ENCODE measurements at places on chromosomes 16 and 17.

GRCh38 chr17:57722704-57723043, 22.4 kb downstream of the CCDC182 start:
- DNase-seq = no peak

DNA sequence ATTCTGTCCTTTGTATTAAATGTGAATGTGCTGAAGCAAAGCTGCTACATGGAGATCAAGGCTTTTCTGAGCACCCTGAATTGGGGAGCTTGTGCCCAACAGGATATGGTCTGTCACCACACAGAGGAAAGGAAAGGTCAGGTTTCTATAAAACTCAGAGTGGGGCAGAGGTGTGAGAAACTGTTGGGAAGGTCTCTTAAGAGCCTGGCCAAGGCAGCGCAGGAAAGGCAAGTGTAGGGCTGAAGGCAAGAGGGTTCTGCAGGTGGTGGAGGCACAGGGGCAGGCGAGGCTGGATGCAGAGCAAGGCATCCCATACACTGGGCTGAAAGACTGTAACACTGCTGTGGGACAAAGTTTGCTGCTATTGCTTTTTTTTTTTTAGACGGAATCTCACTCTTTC, 8.1 kb downstream of the COX6A2 start:
- DNase-seq = no peak

GRCh38 chr17:54452666-54453348, 447.8 kb upstream of the TOM1L1 start:
- no peak for DNase-seq

DNA sequence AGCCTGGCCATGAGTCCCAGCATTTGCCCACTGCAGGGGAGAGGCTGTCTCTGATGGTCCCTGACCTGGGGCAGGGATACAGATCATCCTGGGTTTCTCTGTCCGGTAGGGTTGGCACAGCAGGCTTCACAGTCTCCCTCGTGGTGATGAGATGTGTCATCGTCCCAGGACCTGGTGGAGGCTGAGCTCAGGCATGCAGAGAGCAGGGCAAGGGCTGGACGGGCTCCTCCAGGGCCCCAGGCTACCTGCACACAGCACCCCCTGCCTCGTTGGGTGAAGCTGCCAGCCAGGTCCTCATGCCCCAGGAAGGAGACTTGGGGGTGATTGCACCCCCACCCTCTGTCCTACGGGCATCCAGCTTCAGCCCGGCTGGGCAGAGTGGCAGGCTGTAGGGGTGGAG, 155.8 kb upstream of the GSE1 start:
- DNase-seq = no peak

DNA sequence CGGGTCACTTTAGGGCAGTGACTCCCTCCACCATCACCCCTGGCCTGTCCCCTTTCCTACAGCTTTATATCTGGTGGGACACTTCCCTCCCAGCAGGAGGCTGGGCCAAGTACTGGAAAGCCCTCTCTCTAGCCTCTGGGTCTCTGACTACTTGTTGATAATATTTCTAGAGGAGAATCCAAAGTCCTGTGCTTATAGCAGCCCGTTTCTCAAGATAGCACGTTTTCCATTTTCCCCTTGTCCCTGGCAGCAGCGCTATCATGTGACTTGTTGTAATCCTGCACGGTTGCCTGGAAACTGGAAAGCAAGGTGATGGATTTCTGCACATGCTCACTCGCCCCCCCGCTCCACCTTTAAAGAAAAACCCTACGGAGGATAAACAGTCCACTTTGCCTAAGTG, 3.3 kb upstream of the AXIN2 start:
- no peak for DNase-seq

- no peak for DNase-seq
Measured at GRCh38 chr17:58520843-58521430, 6.5 kb upstream of the MTMR4 start.

DNA sequence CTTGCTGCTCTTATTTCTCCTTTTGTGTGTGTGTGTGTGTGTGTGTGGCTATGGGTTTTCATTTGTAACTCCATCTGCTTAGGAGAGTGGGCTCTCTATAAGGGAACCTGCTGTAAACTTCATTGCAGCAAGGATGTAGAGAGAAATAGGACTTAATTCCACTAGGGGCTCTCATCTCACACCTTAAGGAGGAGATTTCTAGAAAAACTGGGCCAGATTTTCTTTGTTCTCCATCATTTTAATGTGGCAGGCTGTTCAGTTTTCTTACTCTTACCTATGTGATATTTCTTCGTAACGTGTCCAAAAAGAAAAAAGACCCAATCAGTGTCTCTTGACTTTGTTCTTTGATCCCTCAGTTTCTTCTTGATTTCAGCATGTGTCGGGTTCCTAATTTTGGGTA, 4.5 kb upstream of the CASC3 start:
- no peak for DNase-seq

DNA sequence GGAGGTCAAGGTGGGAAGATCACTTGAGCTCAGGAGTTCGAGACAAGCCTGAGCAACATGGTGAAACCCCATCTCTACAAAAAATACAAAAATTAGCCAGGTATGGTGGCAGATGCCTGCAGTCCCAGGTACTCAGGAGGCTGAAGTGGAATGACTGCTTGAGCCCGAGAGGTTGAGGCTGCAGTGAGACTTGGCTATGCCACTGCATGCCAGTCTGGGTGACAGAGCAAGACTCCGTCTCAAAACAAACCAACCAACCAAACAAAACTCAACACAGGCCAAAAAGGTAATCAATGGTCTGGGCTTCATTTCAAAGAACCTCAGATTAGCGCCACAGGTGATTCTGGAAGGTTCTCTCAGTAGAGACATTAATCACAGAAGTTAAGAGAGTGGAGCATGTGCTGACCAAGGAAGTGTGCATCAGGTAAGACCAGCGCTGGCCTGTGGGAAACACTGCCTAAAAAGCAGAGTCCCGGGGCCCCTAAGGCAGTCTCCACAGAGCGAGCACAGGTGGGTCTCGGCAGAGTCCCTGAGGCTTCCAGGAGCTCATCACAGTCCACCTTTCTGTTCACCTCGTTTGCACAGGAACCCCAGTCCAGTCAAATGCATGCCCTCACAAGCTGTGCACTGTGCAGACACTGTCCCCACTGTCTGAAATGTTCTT, 71.5 kb upstream of the TRAP1 start:
- no peak for DNase-seq

GRCh38 chr17:13306310-13306962, 288.6 kb upstream of the ELAC2 start:
- DNase-seq = no peak

DNA sequence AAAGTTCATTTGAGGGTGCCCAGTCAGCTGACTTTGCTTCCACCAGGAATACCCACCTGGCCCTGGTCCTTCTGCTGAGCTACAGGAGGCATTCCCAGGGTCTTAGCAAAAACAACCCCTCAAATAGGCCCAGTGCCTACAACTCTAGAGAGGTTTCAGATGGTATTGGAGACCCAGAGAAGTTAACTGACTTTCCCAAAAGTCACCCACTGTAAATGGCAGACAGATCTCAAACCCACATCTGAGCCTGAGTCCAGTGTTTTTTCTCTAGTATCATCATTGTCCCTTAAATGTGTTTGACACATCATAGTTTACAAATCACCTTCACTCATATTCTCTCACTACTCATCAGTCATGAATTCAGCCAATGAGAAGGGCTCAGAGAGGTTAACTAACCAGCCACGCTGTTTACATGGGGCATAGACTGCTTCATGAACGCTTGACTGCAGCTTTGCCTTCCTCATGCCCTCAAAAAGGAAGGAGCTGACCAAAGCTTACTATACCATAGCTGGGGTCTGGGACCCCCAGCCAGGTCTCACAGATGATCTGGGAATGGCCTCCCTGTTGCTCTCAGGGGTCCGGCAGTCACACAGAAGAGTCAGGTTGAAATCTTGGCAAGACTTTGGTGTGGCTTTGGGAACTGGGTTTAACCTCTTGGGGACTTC, 3.7 kb downstream of the PHOSPHO1 start:
- DNase-seq = no peak

DNA sequence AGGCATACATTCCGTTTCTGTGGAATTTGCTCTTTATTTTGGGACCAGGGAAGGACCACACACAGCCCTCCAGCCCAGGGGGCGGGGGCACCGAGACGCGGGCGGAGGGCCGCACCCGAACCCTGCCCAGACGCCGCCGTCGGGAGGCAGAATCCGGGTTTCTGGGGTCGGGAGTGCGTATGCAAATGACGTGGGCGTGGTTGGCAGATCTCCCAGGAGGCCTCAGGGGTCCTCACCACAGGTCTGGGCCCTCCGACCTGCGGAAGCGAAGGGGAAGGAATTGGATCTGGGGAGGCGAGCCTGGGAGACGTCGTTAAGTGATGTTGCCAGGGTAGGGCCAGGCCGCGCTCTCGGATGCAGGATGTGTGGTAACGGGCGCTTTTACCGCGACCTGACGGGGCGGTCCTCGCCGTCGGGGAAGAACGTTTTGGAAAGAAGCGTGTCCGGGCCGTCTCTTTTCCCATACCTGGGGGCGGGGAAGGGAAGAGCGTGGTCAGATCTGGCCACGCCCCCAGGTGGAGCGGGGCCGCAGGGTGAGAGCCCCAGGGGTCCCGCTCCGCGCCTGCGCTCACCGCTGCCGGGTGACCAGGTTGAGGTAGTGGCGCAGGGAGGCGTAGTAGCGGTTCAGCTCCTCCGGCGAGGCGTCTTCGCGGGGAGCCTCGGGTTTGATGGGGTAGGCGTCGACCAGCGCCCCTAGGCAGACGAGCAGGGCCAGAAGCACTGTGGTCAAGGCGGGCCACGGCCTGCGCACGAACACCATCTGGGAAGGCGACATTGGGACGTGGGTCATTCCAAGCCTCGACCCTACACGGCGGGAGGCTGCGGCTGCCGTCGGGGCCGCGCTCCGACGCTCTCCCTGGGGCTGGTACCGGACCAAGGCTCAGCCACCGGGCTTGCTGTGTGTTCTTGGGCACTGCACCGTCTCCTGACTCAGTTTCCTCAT, 745 bp downstream of the PYY start:
- DNase-seq = no peak

GRCh38 chr16:73365016-73365551, 317.2 kb upstream of the ZFHX3 start:
- no peak for DNase-seq

GRCh38 chr17:38735161-38735997, 5.2 kb downstream of the CISD3 start:
- peak; percentile 77 for DNase-seq

DNA sequence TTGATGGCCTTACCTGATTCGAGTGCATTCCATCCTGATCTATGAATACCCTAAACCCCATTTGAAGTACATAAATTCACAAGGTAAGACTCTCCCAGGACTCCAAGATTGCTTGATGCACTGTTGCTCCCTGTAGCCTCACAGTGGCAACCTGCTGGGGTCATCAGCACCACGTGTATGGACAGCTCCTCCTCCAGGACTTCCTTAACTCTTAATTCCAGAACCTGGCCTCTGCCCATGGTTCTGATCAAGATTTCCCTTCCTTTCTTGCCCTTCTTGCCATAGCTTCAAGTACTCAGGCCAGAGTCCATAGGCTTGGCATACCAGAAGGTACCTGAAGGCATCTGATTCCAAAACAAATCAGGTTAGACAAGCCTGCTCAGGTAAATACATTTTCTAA, 34.0 kb upstream of the NLK start:
- DNase-seq = no peak

GRCh38 chr17:4162775-4163466, 19.9 kb downstream of the CYB5D2 start:
- no peak for DNase-seq

- DNase-seq = no peak
Measured at GRCh38 chr16:69179328-69180010, 7.5 kb upstream of the SNTB2 start.

DNA sequence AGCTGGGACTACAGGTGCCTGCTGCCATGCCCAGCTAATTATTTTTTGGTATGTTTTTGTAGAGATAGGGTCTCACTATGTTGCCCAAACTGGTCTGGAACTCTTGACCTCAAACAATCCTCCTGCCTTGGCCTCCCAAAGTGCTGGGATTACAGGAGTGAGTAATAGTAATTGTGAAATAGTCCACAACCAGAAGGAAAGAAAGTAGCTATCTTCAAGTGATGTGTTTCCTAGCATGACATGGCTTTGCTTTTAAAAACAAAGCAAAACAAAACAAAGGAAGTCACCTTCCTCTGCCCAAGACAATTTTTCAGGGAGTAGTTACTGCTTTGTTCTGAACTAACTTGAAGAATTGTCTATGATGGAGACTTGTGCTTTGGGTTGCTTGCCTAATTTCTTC, 27.0 kb downstream of the ATP6V0A1 start:
- DNase-seq = no peak

- DNase-seq = no peak
Measured at GRCh38 chr16:4890686-4891085, 43.4 kb downstream of the UBN1 start.

DNA sequence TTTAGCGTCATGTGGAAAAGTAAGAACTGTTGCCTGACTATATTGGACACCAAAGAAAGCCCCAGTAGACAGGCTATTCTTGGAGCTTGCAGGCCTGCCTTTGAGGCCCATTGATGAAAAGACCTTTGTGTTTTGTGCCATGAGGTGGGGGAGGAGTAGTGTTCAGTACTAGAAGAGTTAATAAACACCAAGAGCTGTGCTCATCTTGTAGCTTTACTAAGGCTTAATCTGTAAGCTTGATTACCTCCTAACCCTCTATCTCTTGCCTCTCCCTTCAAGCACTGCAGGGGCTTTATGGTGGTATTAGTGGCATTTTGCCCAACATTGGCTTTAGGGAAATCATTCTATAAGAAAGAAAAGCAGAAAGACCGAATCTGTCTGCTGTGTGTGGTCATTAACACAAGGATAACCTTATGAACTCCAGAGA, 220.2 kb upstream of the TBX2 start:
- no peak for DNase-seq

Measured in activated CD4-positive, alpha-beta T cell treated with anti-CD3 and anti-CD28 coated beads, Interleukin-2, amount 50 U/mL, for 1 hour (primary cell).